Stimulated activated CD8-positive, alpha-beta memory T cell treated with anti-CD3 and anti-CD28 coated beads, Interleukin-7, amount 100 ng/mL, for 1 hour (primary cell): ENCODE measurements at places on chromosomes 4 and X.

DNA sequence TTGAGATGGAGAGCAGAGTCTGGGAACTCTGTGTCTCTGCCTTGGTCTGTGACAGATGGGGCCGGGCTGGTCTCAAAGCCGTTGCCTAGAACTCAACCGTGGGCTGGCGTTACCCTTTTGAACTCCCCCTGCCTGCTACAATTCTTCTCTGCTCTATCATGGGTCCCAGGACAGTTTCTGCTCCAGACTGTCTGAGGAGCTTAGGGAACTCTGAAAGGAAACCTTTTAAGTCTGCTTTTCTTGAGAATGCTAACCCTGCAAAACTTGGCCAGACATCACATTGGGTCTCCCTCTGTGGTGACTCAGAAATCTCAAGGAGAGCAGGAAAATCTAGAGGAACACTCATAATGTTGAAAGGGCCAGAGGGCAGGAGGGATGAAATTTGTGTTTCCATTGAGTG, 240.6 kb downstream of the CBR4 start:
- DNase-seq, result no peak

GRCh38 chr4:20272411-20272872, 20.7 kb downstream of the SLIT2 start:
- DNase-seq, result no peak

DNA sequence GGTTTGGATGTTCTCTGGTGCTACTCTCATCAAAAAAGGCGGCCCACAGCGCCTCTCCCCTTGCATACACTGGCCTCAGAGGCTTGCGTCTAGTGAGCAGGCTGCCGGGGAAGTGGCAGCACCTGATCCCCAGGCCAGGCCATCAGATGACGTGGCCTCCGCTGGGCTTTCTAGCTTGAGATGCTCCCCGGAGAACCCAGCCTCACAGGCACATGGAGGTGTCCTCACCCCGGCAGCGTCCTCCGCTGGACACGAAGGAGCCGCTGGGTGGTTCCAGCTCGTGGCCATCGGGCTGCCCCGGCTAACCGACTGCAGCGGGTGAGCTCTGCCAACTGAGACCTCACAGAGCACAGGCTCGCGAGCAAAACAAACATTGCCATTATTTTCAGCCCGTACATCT, 12.8 kb downstream of the IRAK1 start:
- DNase-seq, result no peak

GRCh38 chr4:52951016-52951415, 88.9 kb downstream of the RASL11B start:
- DNase-seq, result no peak

DNA sequence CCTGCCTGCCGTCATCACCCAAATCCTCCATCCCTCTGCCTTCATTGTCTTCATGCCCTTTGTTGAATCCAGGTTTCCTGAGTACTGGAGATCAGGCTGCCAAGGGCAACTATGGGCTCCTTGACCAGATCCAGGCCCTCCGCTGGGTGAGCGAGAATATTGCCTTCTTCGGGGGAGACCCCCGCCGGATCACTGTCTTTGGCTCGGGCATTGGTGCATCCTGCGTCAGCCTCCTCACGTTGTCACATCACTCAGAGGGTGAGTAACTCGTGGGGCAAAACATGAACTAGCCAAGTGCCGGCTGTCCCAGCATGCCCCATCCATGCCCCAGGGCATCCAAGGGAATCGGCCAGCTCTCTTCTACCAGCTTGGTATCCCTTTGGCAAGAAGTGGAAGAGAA, 19.4 kb downstream of the NLGN3 start:
- no peak for DNase-seq

DNA sequence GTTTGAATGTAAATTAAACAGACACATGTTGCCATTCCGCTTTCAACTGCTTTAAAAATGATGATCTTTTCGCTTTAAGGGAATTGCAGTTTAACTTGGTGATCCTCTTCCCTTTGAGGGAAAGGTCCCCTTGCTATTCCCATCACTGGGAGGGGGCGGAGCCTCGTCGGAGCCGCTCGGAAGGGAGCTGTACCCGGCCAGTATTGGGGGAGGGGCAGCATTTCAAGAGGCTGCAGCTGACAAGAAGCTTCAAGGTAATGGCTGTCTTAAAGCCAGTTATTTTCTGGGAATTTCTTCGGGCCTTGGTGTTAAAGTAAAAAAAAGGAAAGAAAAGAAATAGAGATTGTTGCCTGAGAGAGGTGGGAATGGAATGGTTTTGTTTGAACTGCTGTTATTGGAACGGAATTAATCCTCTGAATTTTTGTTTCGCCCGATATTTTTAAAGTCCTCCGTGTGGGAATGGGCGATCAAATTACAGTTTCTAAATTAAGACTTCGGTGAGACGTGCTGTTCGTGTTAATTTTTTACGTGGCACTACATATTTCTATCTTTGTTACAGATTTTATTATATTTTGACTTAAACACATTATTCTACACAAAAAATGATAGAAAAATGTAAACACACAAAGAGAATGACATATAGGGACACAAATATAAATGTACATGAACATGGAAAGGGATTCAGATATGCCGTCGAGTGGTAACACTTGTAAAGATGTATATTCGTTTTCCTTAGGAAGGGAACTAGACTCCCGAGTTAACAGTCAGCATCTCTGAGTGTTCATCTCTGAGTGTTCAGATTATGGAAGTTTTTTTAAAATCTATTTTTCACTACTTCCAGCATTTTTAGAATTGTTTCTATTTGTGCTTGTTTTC, 9.2 kb downstream of the PWWP3B start:
- DNase-seq, result no peak

DNA sequence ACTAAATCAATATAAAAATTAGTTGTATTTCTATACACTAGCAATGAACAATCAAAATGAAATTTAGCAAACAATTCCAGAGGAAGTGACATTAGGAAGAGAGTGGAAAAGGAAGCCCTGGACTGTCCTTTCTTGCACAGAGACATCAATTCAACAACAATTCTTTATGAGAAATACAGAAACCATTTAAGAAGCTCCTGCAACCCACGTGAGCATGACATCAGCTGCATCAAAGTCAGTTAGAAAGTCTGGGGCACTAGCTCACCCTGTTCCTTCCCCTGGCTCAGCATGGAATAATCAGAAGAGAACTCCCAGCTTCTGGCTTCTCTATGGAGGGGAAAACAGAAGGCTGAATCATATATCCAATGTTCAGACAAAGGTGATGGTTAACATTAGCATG, 48.6 kb upstream of the STARD8 start:
- no peak for DNase-seq

DNA sequence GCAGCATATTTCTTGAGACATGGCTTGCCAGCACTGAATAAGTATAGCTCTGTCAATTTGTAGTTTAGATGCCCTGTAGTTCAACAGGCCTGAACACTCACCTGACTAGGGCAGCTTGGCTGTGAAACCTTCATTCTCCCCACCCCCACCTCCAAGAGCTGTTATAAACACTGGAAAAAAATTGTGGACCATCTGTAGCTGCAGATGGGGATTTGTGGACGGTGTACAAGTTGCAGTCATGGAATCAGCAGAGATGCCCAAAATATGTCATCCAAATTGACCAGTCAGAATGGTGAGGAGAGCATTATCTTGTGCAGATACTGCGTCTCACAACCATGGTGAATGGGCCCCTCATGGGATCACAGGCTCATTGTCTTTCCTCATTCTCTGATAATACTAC, 76.2 kb upstream of the PAQR3 start:
- DNase-seq, result no peak

DNA sequence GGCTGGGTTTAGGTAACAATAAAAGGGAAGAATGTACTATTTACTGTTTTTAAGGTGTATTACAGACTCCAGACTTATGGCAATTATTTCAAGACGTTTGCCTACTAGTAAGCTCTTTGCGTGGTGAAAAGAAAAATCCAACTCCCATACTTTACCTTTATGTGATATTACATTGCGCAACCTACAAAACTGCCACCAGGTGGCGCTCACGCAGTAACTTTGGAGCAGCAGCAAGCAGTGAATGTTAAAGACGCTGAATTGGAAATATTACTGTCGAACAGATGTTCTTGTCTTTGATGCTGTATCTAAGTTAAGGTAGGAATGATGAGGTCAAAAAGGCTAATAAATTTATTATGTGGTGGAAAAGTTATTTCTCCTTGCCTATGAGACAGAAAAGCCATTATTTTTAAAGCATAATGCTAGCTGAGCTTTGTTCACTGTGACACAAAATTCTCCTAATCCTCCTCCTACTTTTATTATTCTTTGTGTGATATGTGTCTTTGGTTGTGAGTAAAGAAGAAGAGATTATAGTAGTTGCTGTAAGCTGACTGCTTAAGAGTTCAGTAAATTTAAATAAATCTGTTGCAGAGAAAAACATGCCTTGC, 1099.8 kb upstream of the TENM3 start:
- DNase-seq, result peak; percentile 29

DNA sequence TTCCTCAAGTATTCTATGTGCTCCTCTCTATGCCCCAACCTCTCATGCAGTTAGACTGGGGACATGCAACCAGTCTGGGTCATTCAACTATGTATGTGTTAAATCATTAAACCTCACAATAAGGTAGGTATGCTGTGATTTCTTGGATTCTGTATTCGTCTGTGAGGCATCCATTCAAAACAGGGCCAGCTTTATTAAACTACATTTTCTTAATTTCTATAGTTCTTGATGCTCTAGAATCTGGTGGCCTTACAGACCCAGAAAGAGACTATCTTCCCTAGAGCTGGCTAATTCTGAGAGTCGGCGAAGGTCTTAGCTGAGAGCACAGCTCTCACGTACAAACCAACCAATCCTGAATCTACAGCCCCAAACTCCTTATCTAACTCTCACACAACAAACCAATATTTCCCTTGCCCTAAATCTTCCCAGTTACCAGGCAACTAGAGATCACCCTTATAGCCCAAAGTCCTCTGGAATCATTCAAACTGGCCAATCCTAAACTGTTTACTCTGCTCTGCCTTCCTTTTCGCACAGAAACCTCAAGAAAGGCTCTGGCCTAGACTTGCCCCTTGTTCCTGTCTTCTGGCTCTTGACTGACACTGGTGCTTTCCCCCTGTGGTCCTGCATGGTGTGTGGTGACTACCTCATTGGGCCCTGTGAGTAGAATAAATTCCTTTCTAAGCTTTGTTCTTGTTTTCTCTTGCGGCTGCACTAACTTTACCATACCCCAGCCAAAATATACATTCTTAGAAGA, 203.5 kb upstream of the TET2 start:
- no peak for DNase-seq

GRCh38 chrX:21725496-21725895, 32.4 kb downstream of the SMPX start:
- no peak for DNase-seq

- no peak for DNase-seq
Measured at GRCh38 chrX:97876697-97877407, 993.1 kb downstream of the RPA4 start.

DNA sequence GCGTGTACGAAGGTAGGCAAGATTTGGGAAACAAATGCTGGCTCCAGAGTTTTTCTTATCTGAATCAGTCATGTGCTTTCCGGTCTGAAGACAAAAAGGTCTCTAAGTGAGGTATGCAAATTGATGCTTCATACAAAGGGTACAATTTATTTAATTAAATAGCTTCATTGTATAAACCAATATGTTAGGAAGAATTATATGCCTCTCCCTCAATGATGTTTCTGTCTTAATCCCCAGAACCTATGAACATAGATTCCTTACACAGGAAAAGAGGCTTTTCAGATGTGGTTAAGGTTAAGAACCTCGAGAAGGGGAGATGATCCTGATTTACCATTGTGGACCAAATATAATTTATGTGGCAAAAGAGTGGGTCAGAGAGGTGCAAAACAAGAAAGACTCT, 543.5 kb upstream of the PCDH10 start:
- DNase-seq, result no peak

DNA sequence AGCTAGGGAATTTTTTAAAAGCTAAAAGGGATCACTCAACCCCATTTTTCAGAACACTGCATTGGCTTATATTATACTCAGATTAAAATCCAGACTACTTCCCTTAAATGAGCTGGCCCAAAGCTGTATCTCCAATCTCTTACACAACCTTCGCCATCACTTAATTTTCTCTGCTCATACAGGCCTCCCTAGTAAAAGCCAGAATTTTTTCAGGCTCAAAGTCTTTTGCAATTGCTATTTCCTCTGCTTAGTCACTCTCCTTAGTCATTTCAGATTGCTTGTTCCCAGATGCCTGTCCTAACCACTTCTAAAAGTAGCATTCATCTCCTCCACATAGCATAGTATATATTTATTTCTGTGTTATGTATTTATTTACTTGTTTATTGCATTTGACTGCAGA, 1587.9 kb upstream of the ADGRL3 start:
- no peak for DNase-seq

- no peak for DNase-seq
Measured at GRCh38 chr4:158236304-158237030, 26.2 kb downstream of the TMEM144 start.

- no peak for DNase-seq
Measured at GRCh38 chrX:46856483-46856882, 19.6 kb downstream of the RP2 start.

DNA sequence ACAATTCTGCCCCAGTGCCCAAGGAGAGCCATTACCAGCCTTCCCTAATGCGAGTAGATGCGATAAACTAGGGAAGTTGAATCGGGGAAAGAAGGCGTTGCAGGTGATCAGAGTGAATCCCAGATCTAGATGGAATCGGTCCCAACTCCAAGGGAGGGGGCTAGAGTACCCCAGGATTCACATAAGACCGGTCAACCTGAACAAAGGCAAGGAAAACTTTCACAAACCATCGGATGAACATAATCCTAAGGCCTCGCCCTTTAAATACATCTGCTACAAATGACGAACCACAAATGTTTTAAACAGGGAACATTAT, 11.2 kb upstream of the ZCCHC13 start:
- no peak for DNase-seq

- DNase-seq, result no peak
Measured at GRCh38 chr4:16759931-16760582, 138.4 kb downstream of the LDB2 start.

- DNase-seq, result no peak
Measured at GRCh38 chr4:25928379-25929297, 14.6 kb downstream of the SMIM20 start.

DNA sequence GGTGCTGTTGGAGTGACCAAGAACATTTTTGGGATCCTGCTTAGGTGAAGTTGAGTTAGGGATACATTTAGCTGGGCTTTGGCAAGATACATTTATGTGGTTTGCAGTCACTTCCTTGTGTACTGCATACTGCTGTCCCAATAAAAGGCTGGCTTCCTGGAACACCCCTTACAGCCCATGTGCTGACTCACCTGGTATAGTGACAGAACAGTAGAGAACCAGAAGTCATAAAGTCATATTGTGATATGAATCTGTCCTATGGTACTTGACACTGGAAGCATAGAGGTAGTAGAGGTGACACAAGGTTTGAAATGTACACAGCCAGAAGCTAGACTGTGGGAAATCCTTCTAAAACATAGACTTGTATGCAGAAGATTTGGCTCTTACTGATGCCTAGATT, 55.3 kb upstream of the SLC25A43 start:
- DNase-seq, result no peak

GRCh38 chr4:185113340-185113739, 29.7 kb upstream of the SLC25A4 start:
- DNase-seq, result no peak

GRCh38 chr4:70628444-70628843, at the start of gene ENAM:
Gene ENAM (plus strand): TSS chr4:70628744. CDS start chr4:70629501, 757 bp downstream.
- DNase-seq, result no peak

- no peak for DNase-seq
Measured at GRCh38 chrX:9033989-9034388, at the start of gene FAM9B. Gene FAM9B (minus strand): TSS chrX:9034127. CDS start chrX:9032986, 1,141 bp downstream.
